Stimulated activated CD4-positive, alpha-beta T cell treated with anti-CD3 and anti-CD28 coated beads, Interleukin-1b, Interleukin-23, amount 100 ng/mL, for 48 hours (primary cell): ENCODE measurements at places on chromosomes 4 and X.

GRCh38 chr4:8652181-8653078, 59.9 kb downstream of the CPZ start:
- DNase-seq: no peak

GRCh38 chr4:41880840-41881831, 54.1 kb upstream of the TMEM33 start:
- DNase-seq: no peak

- no peak for DNase-seq
These were observed 913.9 kb upstream of the NDST4 start for GRCh38 chr4:116027311-116027710.

- no peak for DNase-seq
These were observed 103.0 kb upstream of the ADAMTS3 start for GRCh38 chr4:72671980-72672379.

DNA sequence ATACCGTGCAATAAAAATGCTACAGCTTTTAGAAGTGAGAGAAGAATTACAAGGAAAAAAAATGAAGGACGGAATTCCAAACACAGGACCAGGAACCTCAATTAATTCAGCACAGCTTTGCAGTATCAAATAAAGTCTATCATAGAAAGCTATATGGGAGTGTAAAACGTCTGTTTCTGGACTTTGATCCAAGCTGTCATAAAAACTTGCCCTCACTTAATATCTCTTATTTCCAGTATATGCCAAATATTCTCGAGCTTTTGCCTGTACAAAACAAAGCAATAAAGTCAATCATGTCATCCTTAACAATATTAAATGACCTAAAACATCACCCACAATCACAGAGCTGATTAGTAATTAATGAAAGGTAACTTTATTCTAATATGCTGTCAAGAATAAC, 4.2 kb downstream of the PDE5A start:
- DNase-seq: no peak

DNA sequence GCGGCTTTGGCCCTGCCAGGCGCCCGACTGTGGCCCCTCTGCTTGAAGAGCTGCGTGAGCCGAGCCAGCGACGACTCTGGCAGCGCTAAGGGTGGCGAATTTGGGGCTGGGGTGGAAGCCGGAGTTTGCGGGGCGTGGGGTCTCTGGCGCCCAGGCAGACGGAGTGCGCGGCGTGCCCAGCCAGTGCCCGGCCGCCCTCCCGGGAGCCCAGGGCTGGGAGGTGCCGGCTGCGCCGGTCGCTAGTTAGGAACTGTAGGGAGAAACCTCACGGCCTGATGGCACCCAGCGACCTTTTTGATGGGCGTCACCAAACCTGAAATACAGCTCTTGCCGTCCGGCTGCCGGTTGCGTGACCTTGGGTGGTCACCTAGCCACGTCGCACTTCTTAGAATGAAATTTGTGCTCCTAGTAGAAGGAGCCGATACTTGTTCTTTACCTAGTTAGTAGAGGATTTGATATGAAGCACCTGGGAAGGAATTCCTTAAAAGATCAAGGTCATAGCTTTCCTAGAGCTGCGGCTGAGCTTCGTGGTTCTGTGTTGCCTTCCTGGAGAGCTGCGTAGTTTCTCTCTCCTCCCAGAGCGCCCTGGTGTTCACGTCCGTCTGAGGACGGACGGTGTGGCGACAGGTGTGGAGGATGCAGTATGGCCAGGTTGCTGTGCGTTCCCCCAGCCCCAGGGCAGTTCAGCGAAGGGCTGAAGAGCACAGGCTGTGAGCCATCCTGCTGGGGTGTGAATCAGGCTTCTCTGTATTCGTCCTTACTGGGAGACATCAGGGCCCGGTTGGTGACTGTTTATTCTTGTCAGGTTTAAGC, 680 bp downstream of the MAEA start:
- peak; percentile 38 for DNase-seq

DNA sequence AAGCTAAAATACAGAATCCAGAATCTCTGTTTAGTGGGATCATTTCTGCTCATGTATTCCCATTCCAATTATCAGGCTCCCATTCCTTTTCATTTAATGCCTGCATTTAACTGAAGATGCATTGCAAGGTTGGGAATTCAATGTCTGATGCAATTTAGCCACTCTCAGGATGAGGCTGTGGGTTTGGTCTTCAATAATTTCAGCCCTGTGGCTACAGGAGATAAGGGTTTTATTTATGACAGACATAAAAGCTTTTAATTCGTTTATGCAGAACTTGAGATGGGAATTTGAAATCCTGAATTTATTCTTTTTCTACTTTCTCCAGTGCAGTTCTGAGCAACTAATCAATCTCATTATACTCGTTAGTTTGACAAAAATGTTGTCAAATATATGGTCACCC, 1225.9 kb downstream of the PCDH18 start:
- no peak for DNase-seq

GRCh38 chrX:152418025-152418424, 33.1 kb downstream of the GABRA3 start:
- DNase-seq: no peak

DNA sequence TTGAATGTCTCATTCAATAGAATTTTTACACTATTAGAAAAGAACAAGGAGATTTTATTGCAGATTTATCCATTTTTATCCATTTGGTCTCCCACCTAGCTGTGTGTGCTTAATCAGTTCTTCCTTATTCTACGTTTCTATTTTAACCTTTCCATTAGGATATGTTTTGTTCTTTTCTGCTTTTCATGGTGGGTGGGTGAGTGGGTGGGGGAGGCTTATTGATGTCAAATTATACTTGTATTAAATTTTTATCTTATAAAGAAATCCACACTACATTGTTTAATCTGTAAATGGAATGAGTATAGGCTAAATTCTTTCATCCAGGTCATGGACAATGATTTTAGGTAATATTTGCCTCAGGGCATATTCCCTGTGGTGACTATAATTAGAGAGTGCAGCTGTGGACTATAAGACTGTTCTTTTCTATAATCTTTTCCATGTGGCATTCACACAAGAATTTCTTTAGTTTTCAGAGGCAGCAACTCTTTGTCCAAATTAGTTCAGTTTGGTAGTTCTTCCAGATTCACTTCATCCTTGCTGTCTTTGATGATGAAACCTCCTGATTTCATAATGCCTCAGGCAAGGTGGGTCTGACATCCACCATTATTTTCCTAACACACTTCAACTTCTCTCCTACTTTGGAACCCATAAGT, 2451.8 kb downstream of the PCDH7 start:
- no peak for DNase-seq

GRCh38 chr4:143773998-143774895, 73.8 kb upstream of the FREM3 start:
- DNase-seq: peak; percentile 56

- DNase-seq: no peak
These were observed 106.9 kb upstream of the PAQR3 start for GRCh38 chr4:79046016-79046592.

GRCh38 chr4:2942037-2942531, 21.1 kb downstream of the NOP14 start:
- DNase-seq: no peak

DNA sequence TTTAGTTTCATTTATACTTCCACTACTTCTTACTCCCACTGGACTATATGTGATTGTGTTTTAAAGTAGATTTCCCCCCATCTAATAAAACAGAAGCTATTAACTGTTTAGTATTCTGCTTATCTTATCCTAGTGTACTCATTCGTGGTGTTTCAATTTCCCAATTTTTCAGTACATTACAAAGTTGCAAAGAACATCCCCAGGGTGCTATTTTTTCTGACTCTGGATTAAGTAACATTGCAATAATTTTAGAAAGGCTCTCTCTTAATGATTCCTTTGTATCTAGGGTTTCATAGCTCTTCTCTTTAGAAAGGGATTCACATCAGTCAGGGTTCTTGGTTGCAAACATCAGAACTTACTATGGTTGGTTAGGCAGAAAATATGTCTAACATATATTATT, 317.9 kb upstream of the DIPK2B start:
- DNase-seq: no peak

DNA sequence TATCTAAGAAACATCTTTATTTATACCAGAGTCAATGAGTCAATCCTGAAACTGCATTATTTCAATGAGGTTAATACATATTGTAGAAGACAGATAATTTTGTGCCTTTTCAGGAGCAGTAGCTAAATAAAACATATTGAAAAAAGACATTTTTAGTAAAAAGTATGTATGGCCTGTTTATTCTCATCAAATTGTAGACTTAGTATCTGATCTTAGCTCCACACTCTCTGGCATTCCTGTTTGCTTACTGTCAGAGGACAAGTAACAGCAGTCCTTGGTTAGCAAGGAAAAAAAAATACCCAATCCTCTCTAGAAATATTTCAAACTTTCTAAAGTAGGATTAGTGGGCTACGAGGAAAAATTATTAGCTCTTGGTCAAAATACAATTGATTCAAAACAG, 50.5 kb upstream of the GUCY1A1 start:
- DNase-seq: no peak

DNA sequence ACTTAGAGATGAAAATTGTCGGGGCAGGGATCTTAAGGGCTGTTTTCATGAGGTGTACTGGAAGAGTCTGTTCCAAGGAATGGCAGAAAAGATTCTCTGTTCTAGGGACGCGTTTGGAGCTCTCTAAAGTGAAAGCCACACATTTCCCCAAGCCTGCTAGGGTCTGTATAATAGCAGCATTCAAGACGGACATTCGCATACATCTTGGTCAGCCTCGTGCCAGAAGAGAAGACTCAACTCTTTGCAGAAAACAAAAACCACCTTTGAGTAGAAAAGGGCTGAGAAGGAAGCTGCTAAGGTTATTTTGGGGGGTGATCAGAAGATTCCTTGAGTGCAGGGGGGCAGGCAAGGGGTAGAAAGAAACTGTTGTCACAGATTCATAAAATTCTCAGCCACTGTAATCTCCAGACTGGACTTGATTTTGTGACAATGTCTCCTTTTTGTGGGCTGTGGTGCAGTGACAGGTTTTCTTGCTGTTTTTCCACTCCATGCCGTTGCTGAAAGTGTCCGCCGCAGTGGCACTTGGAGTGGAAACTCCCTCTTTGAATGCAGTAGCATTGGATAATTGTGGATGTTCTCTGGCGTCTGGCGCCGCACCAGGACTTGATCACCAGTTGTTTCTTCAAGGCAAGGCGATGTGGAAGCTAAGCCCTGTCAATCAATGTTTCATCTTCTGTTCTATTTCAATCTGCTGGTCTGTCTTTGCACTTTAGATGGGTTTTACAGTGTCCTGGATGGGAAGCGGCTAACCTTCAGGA, 2.9 kb downstream of the GYG2 start:
- no peak for DNase-seq
